Stimulated activated CD8-positive, alpha-beta memory T cell treated with anti-CD3 and anti-CD28 coated beads, Interleukin-7, amount 100 ng/mL, for 48 hours (primary cell): ENCODE measurements at places on chromosomes 12 and 14.

DNA sequence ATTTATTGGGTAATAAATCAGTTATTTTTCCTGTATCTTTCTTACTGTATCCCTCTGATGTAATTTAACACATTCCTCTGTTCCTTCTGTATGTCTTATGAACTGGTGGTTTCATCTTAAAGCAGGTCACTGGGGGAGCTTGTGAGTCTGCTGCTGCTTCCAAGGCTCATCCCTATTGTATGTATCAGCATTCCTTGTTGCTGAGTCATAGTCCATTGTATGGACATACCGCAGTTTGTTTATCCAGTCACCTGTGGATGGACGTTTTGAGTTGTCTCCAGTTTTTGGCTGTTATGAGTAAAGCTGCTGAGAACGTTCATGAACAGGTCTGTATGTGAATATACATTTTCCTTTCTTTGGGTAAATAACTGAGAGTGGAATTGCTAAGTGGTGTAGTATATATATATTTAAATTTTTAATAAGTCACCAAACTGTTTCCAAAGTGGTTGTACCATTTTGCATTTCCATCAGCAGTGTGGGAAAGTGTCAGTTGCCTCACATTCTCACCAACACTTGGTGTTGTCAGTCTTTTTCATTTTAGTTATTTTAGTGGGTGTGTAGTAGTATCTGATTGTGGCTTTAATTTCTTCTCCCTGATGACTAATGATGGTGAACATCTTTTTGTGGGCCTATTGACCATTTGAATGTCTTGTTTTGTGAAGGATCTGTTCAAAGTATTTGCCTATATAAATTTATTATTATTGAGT is 82.7 kb downstream of the BEGAIN start:
- DNase-seq, result no peak

GRCh38 chr14:106459971-106460730 is 933.8 kb downstream of the TMEM121 start:
- peak; percentile 23 for DNase-seq

DNA sequence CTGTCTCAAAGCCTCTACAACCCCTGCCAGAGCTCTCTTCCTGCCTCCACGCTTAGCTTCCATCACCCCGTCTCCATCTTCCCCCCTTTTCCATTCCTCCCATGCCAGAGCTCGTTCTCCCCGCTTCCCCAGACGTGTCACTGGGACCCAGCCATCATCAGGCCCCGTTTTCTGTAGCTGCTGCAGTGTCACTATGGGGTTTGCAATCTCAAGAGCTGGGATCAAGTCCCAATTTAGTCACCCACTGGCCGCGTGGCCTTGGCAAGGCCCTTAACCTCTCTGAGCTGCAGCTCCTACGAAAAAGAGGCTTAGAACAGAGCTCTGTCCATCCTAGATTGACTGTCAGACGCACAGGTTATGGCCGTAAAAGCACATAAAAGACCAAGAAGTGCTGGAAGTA is 901 bp upstream of the FAIM2 start:
- no peak for DNase-seq

DNA sequence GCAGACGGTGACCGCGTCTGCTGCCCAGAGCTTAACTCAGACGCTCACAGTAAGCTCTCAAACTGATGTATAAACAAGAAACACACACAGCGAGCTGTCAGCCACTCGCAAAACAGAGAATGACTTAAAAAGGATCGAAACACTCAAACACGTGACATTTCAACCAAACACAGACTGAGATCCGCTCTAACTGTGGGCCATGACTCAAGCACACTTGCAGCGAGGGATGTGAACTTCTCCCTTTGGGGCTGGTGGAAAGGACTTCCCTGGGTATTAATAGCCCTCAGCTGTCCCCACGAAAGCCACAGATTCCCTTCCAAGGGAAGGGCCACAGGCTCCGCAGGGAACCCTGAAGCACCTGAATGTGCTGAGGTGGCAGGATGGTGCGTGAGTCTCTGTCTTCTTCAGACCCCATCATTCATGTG is 29.1 kb downstream of the CCDC88C start:
- DNase-seq, result no peak

DNA sequence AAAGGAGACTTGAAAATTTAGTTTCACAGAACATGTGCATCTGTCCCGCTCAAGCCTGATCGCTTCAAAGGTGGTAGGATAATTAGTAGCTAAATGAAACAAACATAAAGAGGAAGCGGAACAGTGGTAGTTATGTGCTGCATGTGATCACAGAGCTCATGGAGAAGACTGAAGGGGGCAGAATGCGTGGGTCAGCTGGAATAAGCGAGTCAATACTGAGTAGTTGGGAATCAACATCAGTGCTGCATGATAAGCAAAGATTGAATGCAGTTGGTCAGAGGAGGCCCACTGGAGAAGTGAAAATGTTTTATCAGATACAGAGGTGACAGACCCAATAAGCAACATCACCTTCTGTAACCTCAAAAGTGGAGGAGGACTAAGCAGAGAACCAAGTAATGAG is 95.1 kb upstream of the RFX4 start:
- DNase-seq, result no peak

GRCh38 chr14:21322716-21323115 is 42.8 kb downstream of the RPGRIP1 start:
- DNase-seq, result no peak

GRCh38 chr14:77221241-77221871 is 39.8 kb downstream of the TMEM63C start:
- DNase-seq, result no peak

DNA sequence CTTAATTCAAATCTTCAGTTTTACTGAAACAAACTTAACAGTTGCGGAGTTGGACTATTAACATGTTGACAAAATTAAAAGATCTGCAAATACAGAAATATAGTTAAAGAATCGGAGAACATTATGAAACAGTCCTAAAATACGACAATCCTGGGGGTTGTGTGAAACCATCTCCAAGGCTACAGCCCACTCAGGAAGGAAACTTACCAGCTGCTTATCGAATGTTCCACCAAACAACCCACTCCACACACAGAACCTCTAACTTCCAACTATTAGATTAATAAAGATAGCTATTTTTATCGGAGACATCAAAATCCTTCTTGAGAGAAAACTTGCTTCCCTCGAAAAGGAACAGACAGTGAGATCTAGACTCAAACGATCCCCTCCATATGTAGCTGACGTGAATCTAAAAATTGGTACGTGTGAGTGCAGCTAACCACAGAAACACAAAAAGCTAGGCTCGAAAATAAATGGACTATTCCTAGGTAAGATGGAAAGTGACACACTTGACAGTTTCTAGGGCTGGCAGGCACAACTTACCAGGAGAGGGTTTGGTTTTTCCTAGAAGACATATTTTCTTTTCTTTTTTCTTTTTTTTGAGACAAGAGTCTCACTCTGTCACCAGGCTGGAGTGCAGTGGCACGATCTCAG is 12.9 kb downstream of the VPS37B start:
- DNase-seq, result no peak

- DNase-seq, result no peak
Observed at GRCh38 chr12:5665615-5666014, 233.7 kb downstream of the NTF3 start.

DNA sequence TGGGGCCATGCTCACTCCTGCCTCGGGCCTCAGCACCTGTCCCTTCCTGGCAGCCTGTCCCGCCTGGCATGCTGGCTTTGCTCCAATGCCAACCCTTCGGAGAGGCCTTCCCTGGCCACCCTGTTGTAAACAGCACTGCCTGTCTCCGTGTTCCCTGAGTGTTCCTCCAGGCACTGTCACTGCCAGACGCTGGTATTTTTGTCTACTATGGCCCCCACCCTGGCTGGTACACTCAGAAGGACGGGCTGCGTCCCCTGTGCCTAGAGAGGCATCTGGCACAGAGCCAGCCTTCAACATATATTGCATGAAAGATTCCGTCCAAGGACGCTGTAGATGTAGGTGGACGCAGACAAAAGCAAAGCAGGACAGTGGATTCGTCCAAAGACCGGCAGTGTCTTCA is 2.7 kb upstream of the ASPG start:
- no peak for DNase-seq

DNA sequence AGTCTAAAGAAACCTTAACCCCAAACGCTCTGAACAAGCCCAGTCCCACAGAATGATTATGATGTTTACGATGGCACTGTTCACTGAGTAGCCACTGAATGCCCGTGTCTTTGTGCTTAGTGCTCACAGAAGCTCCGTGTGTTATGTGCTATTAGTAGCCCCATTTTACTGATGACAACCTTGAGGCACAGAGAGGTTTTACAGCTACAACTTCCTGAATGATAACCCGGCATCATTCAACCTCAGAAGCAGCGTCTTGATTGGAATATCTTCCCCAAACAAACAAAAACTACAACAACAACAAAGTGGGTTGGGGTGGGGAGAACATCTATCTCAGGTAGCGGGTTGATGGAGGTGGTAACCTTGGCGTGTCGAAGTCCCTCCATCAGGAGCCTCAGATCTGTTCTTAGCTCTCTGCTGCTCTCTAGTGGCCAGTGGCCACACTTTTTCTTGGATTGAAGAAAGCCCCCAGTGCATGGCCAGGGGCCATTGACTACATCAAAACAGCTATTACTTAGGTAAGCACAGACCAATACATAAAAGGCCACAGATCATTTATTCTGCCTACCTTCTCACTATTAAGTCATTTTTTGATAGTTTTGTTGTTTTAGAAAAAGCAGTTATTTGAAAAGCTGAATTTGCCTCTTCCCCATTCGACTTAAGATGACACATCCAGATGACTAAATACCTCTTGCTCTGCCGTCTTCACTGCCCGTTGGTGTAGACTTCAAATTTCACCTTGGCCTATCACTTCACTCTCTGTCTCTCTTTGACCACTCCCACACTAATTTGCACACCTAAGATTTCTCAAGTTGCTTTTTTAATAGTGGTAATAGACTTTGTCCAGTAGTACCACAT is 376.9 kb downstream of the GALC start:
- peak; percentile 7 for DNase-seq

- DNase-seq, result no peak
Observed at GRCh38 chr12:32051511-32052211, 55.0 kb upstream of the BICD1 start.

DNA sequence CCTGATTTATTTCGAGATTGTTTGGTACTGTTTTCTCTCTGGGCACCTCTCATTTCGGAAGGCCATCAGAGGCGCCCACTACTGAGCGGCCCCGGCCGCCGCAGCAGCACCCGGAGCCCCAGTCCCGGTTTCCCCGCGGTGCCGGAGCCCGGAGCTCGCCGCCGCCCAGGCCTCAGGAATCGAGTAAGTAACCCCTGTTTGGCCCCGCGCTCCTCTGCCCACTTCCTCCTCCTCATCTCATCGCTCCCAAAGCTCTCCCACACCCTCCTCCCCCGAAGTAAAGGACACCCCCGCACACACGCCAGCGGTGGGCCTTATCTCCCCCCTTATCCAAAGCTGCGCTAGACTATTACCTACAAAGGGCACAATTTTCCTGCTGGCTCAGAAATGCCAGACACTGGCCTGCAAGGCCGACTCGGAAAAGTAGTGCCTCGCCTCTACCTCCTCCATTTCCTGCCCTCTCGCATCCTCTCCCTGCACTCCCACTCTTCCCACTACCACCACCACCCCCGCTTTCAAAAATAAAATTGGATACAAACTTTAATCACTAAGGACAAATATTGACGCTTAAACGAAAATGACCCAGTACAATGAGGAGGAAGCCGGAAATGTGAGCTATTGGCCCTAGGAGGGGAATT is 637 bp upstream of the FOXG1 start:
- no peak for DNase-seq

DNA sequence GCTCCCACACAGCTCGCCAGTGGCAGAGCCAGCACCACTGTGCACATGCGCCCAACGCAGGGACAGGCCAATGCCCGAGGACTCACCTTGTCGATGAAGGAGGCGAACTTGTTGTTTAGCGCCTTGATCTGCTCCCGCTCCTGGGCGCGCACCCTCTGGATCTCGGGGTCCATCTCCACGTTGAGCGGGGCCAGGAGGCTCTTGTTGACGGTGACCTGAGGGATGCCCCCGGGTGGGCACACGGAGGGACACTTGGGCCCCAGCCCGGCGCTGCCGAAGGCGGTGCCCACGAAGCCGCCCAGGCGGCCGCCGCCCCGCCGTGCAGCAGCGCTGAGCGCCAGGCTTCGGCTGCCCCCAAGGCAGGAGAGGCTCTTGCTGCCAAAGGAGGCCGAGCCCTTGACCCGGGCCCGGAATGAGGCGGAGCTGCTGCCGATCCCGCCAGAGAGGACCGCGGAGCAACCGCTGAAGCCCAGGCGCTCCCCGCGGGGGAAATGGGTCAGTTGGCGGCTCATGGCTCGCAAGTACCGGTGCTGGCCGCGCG is at the start of gene KRT72:
Gene KRT72, minus strand, starts transcription at position 523 of the 541 bp plus-strand sequence. Its CDS starts 11 bp downstream, at position 512.
- DNase-seq, result no peak

- no peak for DNase-seq
Observed at GRCh38 chr14:55277972-55278740, 6.9 kb downstream of the FBXO34 start.

DNA sequence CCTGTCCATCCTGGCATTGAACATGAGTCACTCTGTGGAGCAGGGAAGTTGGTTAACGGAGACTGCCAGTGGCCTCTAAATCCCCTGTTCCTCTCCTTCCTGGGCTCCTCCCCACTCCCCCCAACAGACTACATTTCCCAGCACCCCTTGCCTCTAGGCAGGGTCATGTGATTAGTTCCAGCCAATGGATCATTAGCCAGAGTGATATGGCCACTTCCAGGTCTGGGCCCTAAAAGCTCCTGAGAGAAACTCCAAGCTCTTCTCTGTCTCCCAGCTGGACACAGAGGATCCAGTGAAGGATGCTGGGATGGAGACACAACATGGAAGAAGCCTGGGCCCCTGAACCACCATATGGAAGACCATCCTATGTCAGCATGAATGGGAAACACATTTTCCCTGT is 54.4 kb upstream of the RFLNA start:
- DNase-seq, result no peak

DNA sequence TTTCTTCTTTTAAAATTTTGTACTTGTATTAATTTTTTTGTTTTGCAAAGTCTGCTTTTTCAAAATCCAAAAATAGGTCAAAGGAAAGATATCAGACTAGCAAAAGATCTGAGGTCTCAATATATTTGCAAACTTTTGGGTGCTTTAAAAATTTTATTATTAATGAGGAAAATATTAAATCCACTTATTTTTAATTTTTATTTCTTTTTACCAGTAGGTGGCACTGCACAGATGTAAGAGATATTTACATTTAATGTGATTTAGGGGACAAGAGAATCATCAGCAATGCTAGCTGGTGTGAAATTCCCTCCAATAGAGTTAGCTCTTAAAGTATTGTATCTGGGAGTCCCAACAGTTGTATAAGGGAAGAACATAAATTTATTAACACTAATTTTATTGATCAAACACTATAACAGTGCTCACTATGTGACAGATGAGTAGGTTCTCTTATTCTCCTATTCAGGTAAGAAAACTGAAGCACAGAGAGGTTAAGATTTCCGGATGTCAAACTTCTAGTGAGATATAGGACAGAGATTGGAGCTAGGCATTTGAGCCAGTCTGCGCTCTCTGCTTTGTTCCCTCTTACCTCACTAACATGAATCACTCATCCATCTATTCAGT is 30.5 kb downstream of the ALX1 start:
- DNase-seq, result no peak

GRCh38 chr14:70782361-70782760 is 27.0 kb downstream of the MAP3K9 start:
- no peak for DNase-seq

- DNase-seq, result no peak
Observed at GRCh38 chr14:87052646-87053225, 940.2 kb downstream of the GALC start.
